Effector memory CD8-positive, alpha-beta T cell (primary cell): ENCODE measurements at places on chromosomes 1 and 21.

GRCh38 chr1:33655496-33655895, 183.1 kb downstream of the ZSCAN20 start:
- DNase-seq = no peak

DNA sequence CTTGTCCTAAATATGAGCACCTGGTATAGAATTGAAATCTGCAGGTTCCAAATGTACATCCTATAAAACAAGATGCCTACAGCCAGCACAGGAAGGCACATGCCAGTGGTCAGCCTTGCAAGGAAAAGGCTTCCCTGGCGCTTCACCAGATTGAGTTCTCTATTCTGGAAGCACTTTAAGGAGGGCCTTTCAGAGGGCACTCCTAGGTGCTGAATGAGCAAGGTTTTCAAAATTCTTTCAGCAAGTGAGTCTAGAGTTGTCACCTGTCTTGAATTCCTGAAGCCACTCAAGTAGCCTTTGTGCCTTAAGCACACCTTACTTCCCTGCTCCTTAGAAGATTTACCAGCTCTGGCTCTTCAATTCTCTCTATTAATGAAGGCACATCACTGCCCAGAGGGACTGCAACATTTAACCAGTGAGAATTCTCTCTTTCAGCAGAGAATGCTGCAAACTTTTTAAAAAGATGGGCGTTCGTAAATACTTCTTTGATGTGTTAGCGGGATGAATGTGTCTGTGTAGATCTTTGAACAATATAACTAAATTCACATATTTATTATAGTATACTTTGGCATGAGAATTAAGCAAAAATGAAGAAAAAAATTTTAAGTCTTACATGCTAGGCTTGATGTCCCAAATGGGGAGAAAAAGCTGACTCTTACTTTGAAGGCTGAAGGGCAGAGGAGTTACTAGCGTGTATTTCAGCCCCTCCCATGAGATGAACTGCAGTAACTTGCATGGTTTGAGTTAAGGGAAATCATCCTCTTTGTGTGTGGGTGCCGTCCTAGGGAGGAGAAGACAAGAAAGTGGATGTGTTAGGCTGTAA, 162.0 kb downstream of the NTPCR start:
- no peak for DNase-seq

DNA sequence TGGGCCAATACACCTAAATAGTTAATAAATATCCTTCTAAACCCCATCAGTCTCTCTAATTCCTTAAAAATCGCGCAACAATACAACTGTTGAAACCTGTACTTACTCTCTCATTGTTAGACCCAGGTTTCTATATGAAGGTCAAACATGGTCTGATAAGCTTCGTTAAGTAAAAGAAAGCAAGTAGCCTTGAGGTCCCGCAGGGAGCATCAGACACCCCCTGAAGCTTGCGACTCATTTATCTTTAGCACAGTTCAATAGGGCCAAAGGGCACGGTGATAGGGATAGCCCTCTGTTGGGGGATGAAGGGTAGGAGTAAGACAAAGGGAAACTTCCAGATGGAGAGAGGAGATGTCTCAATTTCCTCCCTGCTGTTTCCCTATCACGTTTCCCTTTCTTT, 27.3 kb upstream of the THEM4 start:
- DNase-seq = no peak

DNA sequence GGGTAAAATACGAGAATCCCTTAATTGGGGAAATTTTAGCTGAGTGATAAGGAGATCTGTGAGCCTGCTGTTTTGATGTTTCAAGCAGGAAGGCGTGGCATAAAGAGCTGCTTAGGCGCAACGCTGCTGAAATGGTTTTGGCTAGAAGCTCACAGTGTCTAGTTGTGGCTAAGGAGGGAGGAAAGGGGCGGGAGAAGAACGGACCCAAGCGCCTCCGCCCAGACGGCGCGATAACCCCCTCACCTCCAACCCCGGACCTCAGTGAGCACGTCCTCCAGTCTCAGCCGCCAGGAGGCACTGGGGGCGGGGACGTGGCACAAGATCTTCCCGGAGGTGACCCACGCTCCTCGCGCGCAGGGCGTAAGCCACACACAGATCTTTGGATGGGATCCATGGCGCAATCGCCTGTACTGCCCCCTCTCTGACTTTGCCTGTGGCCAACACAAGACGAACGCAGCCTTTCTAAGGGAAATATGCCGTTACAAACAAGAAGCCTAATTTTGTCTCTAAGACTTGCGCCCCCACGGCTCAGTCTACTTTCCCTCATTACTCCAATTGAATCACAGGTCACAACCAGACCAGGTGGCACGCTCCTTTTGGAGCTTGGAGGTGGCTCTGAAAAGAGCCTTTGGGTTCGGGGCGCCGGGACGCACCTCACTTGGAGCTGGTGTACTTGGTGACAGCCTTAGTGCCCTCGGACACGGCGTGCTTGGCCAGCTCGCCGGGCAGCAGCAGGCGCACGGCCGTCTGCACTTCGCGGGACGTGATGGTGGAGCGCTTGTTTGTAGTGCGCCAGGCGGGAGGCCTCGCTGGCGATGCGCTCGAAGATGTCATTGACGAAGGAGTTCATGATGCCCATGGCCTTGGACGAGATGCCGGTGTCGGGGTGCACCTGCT, 23.4 kb upstream of the RNF187 start:
- peak; percentile 42 for DNase-seq

- DNase-seq = peak; percentile 61
Measured at GRCh38 chr1:117615474-117615873, 9.6 kb downstream of the TENT5C start.

DNA sequence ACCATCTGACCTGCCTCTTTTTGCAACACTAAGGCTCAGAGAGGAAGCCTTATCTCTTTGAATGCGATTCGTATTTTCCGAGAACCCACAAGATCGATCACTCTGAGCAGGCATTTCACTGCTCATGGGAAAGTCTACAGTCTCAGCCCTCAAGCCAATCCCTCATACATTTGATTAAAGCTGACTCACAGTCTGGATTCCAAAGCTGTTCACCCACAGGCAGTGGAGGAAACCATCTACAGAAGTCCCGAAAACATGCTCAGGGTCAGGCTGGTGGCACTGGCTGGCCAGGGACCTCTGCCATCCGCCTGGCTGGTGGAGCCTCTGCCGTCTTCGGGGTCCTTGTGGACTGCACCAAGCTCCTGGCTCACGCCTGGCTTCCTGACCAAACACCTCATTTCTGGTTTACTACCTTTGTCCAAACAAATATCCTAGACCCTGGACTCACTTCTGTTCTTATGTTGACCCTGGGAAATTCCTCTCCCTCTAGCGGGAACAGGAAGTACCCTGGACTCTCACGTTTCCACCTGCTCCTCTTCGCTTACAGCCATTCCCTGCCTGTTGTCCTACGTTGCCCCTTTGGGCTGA, 650.0 kb downstream of the SMYD3 start:
- DNase-seq = no peak

DNA sequence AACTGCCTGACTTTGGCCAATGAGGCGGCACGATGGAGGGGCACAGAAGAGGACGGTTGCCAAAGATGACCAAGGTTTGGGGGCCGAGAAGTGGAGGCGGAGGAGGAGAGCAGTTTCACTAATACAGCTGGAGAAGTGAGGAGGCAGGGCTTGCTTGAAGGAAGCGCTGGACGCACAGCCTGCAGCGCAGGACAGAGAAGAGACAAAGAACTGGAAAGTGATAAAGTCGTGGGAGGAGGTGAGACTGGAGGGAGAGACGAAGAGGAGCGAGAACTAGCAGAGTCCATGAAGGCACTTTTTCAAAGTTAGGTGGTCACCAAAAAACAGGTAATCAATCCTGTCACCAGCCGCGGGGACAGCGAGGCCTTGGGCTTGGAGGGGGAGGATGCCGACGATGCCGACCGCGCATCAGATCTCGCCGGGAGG, 771 bp downstream of the PACC1 start:
- DNase-seq = peak; percentile 21

GRCh38 chr1:112011202-112011601, 21.7 kb upstream of the KCND3 start:
- no peak for DNase-seq

- no peak for DNase-seq
Measured at GRCh38 chr21:34983680-34984086, 65.4 kb downstream of the RUNX1 start.

DNA sequence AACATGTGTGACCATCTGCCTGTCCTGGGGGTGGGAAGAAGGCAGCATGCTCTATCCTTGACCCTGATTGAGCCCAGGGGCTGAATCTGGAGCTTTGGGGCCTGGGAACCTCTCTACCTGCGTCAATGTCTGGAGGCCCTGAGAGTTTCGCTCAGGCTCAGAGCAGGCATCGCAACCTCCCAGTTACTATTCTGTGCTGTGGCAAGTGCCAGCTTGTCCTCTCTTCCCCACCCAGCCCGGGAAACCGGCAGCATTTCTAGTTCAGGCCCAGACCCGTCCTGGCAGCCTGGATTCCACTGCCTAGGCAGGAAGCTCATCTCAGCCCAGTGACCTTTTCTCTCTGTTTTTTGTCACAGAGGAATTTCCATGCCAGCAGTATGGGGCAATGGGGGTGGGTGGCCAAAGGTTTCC, 10.0 kb upstream of the IRF6 start:
- no peak for DNase-seq

DNA sequence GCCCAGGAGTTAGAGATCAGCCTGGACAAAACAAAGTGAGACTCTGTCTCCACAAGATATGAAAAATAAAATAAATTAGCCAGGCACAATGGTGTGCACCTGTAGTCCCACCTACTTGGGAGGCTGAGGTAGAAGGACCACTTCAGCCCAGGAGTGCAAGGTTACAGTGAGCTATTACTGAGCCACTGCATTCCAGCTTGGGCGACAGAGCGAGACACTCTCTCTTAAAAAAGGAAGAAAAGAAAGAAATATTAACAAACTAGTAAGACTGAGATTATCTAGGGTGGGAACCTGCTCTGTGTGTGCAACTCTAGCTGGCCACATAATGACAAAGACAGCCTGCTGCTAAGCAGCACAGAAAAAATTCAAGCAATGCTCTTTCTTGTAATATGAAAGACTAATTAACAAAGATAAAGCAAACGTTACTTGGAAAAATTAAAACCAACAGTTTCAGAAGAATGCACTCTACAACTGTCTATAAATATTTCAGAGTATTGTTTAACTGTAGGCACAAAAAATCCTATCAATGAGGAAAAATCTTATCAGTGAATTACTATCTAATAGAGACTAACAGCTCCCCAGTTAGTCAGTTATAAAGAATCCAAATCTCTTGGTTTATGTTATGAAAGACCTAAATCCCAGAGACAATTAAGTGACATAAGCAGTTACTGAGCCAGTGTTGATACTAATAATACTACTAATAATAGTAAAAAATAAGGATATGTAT, 74.5 kb downstream of the ENAH start:
- no peak for DNase-seq

GRCh38 chr21:46156378-46156645, 933 bp upstream of the FTCD start:
- DNase-seq = no peak

GRCh38 chr1:5856246-5856815, 135.9 kb downstream of the NPHP4 start:
- no peak for DNase-seq

DNA sequence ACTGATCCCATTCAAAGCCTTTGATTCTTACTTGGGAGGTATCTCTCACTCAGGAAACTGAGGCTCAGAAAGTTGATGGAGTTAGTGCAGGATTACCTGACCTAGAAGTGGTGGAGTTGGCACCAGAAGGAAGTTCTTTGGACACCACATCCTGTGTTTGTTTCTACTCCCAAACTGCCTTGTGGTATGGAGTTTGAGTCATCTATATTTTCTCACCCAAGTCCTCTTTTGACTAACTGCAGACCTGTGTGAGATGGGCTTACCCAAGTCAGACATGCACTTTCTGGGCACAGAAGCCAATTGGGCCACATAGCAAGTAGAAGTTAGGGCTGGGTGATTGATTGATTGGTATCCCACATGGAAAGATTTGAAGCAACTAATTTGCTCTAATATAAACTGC, 36.1 kb downstream of the FGGY start:
- DNase-seq = no peak

- DNase-seq = no peak
Measured at GRCh38 chr1:45536886-45537285, 13.7 kb upstream of the AKR1A1 start.

- DNase-seq = no peak
Measured at GRCh38 chr1:191279266-191279800, 801.7 kb upstream of the BRINP3 start.

GRCh38 chr1:196887515-196888239, at the start of gene CFHR4:
TSS of gene CFHR4 (plus strand) at chr1:196888052. CDS start at chr1:196888151, 99 bp downstream.
- no peak for DNase-seq

DNA sequence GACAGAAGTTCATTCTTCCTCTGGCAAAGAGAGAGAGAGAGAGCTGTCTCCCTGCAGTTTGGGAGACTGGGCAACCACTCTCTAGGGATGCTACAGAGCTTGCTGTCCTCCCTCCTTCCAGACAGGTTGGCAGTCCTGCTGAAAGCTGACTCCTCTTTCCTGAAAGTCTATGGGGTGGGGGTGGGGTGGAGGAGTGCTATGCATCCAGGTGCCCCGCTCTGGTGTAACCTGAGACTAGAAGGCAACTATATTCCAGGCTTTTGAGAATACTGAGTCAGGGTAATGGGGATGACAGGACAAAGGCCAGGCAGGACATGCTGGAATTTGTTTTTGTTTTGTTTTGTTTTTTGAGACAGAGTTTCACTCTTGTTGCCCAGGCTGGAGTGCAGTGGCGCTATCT, 55.4 kb downstream of the OPTC start:
- no peak for DNase-seq

- DNase-seq = no peak
Measured at GRCh38 chr1:5992814-5993555, 760 bp upstream of the NPHP4 start.
